ENCODE measurements at places on chromosomes 2 and 18. TPM values are rescaled to one million over a fixed set of nuclear protein-coding genes. Genes with fewer than 3 reads are reported as not detected.

SOCS6 gene
- total RNA-seq = 53.9 TPM

C1GALT1C1L gene
- total RNA-seq = 0.28 TPM

INHA gene
- not detected for total RNA-seq

GRCh38 chr2:30208453-30208852 is 22.9 kb upstream of the LBH start:
- peak; percentile 82 for DNase-seq

DNA sequence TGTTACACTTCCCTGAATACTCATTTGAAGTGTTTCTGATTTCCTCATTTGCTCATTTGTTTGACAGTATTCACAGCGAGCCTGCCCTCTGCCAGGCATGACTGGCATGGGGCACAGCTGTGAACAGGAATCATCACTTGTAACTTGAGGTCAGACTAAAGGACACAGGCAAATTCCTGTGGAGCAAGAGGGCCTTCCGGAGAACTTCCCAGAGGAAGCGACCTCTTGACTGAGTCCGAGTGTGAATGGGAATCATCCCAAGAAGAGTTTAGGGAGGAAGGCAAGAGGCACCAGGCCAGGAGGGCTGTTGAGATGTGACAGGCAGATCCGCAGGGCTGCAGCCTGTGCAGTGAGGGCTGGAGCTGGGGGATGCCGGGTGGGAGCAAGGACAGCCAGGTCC is 45.4 kb downstream of the LIMS1 start:
- peak; percentile 48 for DNase-seq

- no peak for DNase-seq
Measured at GRCh38 chr2:170377500-170378207, 199.7 kb downstream of the MYO3B start.

PDCD1 gene
- not detected for total RNA-seq

- no peak for DNase-seq
Measured at GRCh38 chr2:200254773-200255172, 51.7 kb upstream of the SPATS2L start.

WNT10A gene
- not detected for total RNA-seq

DNA sequence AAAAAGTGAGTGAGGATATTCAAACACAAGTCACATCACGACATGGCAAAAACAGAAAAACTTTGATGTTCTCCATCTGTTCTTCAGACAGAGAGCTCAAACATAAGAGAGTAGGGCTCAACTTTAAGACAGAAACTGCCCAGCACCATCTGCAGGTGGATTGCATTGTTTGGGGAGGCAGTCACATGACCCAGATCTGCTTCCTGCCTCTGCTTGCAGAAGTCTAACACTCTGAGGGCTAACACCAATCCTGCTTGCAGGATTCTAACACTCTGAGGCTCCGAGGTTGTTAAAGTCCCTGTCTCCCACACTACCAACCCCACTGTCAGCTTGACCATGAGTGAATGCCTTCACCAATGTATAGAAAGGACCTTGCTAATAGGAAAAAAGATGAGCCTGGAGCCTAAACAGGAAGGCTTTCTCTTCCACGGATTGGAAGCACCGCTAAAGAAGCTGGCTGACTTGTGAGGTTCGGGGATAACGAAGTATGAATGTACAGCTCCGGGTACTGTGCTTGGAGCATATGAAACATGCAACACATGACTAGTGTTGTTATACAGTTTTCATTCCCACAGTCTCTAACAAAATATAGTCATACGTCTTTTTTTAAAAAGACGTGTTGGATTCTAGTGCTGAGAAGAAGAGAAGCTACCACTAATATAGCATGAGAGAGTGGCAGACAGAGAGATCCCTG is 176.6 kb upstream of the CREB1 start:
- DNase-seq = peak; percentile 20

SFT2D3 gene
- 2.5 TPM for total RNA-seq

DNA sequence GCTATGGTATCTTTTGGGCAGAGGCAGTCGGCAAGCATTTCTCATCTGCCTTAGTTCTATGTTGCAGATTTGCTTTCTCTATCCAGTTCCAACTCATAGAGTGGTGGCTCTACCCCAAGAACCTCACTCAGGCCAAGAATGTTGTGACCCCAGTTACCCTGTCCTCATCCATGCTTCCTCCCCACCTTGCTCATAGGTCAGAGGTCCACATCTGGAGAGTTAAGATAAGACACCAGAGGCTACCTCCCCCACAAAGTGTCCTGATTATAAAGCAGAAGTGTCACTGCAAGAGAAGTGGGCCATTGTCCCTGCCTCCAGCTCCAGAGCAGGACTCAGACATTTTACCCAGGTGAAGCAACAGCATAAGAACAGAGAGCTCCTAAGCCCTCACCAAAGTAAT is 276.8 kb upstream of the CHST9 start:
- DNase-seq = no peak

MROH2A gene
- total RNA-seq = not detected

- no peak for DNase-seq
Measured at GRCh38 chr2:15761056-15761455, 169.4 kb downstream of the DDX1 start.

DNA sequence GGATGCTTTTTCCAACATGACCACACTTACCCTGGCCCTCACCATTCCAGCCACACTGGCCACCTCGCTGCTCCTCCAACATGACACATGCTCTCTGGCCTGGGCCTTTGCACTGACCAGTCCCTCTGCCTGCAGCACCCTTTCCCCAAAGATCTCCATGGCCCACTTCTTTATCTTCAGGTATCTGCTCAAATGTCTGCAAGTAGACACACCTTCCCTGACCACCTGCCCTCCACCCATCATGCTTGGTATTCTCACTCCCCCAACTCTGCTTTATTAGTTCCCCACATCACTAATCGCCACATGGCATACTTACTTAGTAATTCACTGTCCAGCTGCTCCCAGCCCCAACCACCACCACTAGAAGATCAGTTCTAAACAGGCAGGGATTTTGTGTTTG is 214.2 kb downstream of the BCL11A start:
- DNase-seq = no peak

DNA sequence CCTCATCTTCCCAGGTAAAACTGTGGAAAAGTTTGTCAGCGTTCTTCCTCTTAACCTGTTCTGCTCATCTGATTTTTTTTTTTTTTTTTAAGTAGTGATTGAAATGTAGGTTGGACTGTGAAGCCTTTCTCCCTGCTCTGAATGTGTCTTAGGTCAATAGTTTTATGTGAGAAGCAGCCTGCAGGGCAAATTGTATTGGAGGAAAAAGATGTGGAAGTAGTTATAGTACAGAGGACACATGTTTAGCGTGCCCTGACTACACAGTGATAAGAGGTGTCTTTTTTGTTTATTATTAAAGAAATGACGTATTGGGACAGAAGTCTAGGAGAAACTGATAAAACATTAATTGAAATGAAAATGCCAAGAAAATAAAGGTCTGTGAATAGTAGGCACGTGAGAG is 1.5 kb downstream of the MTA3 start:
- DNase-seq = no peak

- DNase-seq = no peak
Measured at GRCh38 chr2:156787517-156787916, 351.3 kb downstream of the GPD2 start.

LRATD1 gene
- 0.28 TPM for total RNA-seq

DNA sequence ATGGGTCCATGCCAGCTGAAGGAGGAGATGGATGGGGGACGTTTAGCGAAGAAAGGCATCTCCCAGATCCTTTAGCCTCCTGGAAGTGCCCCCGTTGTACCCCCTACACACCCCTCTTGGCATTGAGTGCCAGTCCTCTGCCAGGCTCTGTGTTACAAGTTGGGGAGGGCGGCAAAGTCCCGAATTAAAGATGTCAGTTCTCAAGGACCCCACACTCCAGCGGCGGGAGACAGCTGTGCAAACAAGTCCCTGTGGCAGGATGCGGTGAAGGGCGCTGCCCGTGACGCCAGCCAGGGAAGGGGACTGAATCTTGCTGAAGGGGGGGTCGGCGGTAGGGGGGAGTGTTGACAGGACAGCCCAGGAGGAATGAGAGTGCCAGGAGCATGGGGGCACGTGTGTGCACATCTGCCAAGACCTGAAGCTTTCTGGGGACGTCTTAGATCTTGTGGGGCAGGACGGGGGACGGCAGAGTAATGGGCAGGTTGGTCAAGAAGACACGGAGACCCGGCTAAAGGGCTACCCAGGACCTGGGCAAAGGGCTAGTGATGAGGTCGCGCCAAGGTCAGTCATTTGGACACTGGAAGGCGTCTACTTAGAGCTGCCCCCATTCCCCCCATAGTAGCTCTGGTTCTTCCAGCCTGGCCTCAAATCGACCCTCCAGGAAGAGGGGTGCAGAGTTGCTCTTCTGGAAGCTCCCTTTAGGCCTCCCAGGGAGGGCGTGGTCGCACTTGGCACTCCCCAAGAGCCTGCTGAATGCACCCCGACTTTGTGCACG is 2.8 kb upstream of the CTDSP1 start:
- DNase-seq = peak; percentile 67

ACADL gene
- not detected for total RNA-seq

DNA sequence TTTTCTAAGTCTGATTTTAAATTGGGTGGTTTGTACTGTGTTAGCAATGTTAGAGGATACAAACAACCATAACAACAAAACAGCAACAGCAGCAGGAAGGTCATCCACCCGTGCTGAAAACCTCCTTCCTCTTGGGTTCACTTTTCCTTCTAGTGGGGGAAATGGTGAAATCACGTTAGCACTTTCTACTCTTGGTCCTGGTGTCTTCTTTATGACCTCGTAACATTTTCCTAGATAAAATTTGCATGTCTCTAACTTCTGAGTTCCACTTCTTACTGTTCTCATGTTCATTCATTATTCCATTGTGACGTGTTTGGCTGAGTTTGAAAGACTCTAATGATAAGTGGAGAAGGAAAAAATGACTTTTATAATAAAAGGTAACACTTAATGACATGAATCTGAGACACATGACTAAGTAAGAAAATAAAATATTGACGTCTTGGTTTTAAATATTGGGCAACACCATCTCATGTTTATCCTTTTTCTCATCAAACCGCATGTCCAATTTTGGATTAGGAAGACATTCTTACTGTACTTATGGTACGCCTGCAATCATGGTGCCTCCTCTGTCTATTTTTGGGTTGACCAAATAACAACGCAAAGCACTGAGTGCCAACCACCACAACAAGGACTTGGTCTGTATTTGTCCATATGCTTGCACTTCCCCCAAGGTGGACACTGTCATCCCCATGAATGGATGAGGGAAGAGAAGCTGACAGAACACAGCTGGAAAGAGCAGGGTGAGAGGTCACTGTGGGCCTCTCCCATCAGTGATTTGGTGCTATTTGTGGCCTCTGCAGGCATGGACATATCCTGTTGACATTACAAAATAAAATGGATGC is 25.7 kb upstream of the IL1R1 start:
- peak; percentile 28 for DNase-seq

- no peak for DNase-seq
Measured at GRCh38 chr2:23499439-23499838, 114.5 kb downstream of the KLHL29 start.

GRCh38 chr2:182543741-182544525 is 117.1 kb upstream of the PDE1A start:
- DNase-seq = no peak

GREB1L gene
- total RNA-seq = not detected

DNA sequence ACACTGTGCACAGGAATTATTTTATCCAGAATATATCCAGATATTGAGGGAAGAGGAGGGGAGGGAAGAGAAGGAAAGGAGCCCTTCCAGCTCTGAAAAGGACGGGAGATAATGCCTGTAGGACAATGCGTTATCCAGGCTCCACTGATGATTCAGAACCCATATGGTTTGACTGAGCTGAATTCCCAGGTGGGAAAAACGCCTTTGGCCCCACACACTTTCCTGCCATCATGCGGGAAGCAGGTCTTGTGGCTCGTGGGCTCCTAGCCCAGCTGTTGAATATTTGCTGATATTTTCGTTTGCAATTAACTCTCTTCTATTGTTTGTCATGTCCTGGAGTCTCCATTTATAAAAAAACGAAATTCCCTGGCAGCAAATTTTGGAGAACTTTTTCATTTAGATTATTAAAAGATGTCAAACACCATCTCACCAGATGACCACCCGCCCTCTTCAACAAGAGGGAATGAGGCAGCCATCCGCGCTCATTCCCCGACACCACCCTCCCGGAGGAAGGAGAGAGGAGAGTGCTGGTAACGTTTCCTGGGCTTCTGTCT is 8.9 kb downstream of the COL6A3 start:
- peak; percentile 65 for DNase-seq

GKN1 gene
- not detected for total RNA-seq

OTOS gene
- not detected for total RNA-seq

GRCh38 chr18:6866552-6867085 is 137.1 kb downstream of the ARHGAP28 start:
- no peak for DNase-seq

SLC39A6 gene
- total RNA-seq = 91.9 TPM

GRCh38 chr2:174623690-174624089 is 26.1 kb upstream of the WIPF1 start:
- DNase-seq = no peak

GRCh38 chr2:66405473-66405872 is 29.5 kb upstream of the MEIS1 start:
- DNase-seq = no peak

DNA sequence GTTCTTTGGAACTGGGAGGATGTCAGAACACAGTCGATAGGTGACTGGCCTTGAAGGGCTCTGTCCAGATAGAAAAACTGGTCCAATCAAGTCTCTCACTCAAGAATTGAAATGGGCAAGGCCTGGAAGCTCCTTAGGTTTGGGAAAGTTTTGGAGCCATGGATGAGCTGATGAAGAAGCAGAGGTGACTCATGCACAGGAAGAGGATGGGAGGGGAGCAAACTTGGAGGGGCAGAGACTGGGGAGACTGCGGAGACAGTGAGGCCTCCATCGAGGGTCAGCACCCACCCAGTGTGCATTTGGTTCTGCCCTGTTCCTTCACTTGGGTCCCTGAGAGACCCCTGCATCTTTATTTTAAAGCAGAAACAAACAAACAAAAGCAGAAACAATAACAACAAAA is 41.1 kb downstream of the SOWAHC start:
- DNase-seq = no peak

DNA sequence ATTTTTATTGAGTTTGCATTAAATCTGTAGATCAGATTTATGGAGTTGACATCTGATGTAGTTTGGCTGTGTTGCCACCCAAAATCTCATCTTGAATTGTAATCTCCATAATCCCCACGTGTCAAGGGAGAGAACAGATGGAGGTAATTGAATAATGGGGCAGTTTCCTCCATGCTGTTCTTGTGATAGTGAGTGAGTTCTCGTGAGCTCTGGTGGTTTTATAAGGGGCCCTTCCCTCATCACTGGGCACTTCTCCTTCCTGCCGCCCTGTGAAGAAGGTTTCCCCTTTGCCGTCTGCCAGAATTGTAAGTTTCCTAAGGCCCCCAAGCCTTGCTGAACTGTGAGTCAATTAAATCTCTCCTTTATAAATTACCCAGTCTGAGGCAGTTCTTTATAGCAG is 32.2 kb downstream of the ZC3H15 start:
- DNase-seq = no peak

All from IMR-90 (cell line).